ENCODE measurements at places on chromosomes 2 and 18. TPM values are rescaled to one million over a fixed set of nuclear protein-coding genes. Genes with fewer than 3 reads are reported as not detected.

KIF1A gene
- total RNA-seq = not detected

POTEC gene
- total RNA-seq = not detected

BMP10 gene
- total RNA-seq = not detected

C1QL2 gene
- not detected for total RNA-seq

SP5 gene
- not detected for total RNA-seq

SIX2 gene
- 11.4 TPM for total RNA-seq

LCT gene
- total RNA-seq = not detected

CFC1 gene
- not detected for total RNA-seq

SLC23A3 gene
- 0.73 TPM for total RNA-seq

SPDYA gene
- total RNA-seq = 0.59 TPM

PLCD4 gene
- total RNA-seq = 2.2 TPM
